ENCODE measurements at places on chromosomes 1 and 21.

DNA sequence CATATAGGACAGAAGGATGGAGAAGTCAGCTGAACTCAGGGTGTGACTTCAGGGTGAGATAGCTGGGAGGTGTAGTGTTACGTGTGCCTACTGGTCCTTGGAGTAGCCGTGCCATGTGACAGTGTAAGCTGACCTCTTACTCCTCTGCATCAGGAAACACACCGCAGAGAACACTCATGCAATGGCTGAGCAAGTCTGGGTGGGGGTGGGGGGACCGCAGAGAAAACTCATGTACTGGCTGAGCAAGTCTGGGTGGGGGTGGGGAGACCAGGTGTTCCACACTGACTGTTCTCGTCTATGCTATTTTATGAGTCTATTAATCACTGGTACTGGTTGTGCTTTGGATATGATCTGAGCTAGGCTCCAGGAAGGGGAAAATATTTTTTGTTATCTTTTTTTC is 233.1 kb downstream of the PAPPA2 start:
- DNase-seq = peak; percentile 97

- no peak for DNase-seq
These were observed 100.7 kb downstream of the KCTD3 start for GRCh38 chr1:215667761-215668160.

- peak; percentile 93 for DNase-seq
These were observed 484.1 kb upstream of the USP24 start for GRCh38 chr1:55699228-55699627.

DNA sequence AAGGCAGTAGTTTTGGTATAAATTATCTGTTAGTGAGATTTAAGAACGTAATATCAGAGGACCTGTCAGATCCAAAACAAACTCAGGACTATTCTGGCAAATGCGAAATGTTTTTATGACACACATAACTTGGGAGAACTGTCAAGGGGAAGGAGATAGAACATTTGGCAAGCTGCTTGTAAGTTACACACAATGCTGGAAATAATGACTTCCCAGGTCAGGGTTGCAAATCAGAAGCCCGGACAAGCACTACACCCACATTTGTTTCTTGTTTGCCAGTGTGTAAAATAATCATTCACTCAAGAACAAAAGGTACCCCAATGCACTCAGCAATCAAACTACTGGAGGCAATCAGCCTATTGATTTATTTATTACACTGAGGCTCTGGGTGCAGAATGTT is 354.7 kb downstream of the KCNH1 start:
- DNase-seq = no peak

- peak; percentile 88 for DNase-seq
These were observed 70.6 kb upstream of the GJB5 start for GRCh38 chr1:34684266-34684665.

- no peak for DNase-seq
These were observed 179.4 kb downstream of the FMN2 start for GRCh38 chr1:240271081-240271480.

DNA sequence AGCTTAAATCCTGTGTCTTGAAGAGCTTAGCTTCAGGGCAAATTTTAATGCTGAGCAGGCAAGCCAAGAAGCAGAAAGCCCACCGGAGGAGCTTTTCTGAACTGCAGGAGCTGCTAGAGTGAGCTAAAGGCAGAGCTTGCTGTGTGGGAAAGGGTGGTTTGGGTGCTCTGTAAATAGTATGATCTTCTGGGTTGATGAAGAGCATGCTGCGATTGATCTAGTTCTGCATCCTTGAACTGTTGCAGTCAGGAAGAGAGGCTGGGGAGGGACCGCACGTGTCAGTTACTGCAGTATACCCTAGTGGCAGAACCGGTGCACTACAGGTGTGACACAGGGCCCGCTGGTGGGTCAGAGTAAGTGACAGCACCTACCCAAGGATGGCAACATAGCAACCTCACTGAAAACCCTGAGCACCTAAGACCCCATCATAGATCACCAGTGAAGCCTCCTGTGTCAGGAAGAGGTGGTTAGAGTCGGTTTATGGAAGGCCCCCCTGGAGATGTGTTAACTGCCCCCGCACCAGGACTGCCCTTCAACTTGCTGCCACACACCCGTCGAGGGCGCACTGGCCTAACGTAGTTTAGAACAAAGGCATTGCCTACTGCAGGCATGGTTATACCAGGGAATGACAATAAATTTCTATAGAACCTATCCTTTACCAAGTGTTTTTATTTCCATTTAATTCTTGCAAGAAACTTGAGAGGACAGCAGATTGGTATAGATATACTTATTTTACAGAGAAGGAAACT is 146.0 kb upstream of the KIAA0040 start:
- DNase-seq = peak; percentile 46

GRCh38 chr1:2912424-2913061 is 108.7 kb upstream of the ACTRT2 start:
- DNase-seq = no peak

GRCh38 chr1:113286156-113286555 is 104.2 kb upstream of the MAGI3 start:
- no peak for DNase-seq

GRCh38 chr1:24895511-24895910 is 34.6 kb downstream of the RUNX3 start:
- DNase-seq = no peak

DNA sequence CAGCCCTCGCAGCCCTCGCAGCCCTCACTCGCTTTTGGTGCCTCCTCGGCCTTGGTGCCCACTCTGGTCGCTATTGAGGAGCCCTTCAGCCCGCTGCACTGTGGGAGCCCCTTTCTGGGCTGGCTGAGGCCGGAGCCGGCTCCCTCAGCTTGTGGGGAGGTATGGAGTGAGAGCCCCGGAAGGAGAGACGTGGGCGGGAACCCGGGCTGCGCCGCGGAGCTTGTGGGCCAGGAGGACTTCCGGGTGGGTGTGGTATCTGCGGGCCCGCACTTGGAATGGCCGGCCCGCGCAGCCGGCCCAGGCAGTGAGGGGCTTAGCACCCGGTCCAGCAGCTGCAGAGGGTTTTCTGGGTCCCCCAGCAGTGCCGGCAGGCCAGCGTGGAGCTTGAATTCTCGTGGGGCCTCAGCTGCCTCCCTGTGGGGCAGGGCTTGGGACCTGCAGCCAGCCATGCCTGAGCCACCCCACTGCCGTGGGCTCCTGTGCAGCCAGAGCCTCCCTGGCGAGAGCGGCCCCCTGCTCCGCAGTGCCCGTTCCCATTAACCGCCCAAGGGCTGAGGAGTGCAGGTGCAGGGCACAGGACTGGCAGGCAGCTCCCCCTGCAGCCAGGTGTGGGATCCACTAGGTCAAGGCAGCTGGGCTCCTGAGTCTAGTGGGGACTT is 9.9 kb upstream of the CFHR2 start:
- no peak for DNase-seq

GRCh38 chr1:66951513-66951912 is 26.7 kb downstream of the MIER1 start:
- DNase-seq = no peak

- peak; percentile 83 for DNase-seq
These were observed 185.8 kb downstream of the MRPL39 start for GRCh38 chr21:25421321-25422028.

- DNase-seq = no peak
These were observed 12.0 kb downstream of the EGLN1 start for GRCh38 chr1:231410036-231410612.

DNA sequence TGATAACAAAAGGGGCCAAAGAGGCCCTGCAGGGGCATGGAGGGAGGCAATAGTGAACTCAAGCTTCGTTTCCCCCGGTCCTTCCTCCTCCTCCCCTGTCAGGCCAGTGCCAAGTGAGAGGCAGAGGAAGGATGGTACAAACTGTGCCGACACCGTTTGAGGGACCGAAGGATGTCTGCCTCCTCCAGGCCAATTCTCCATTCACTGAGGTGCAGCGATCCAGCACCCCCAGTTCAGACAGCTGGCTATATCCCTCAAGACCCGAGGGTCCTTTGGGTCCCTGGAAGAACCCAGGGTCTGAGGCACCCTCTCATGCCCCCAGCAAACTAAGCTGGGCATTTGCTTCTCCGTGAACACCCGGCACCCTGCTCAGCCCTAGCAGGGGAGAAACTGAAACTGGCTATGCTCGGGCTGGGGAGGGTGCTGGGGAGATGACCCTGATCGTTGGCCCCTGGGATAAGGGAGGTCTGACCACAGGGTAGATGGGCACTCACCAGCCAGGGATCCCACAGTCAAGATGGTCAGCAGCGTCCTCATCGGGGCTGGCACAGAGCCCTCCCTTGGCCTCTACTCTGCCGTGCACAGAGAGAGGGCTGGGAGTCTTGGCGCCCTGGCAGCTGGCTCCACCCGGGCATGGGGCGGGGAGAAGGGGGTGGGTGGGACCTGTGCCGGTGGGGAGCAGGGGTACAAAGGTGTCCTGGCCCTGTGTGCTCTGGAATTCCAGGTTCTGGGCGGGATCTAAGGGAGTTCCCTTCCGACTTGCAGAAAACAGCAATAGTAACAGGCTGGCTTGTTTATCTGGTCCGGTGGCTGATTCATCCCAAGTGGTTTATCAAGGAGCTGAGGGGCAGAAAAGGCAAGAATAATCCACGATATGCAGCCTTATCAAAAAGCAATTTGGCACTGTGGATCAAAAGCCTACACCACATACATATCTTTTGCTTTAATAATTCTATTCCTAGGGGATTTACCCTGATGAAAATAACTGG is at the start of gene IL22RA1:
IL22RA1 (minus strand) TSS at position 595 of the 989 bp plus-strand sequence; CDS start at position 537, 58 bp downstream.
- DNase-seq = peak; percentile 65

- no peak for DNase-seq
These were observed 426.7 kb upstream of the RUNX1 start for GRCh38 chr21:35475762-35476161.

- DNase-seq = no peak
These were observed 38.1 kb upstream of the SCYL3 start for GRCh38 chr1:169931795-169932231.

GRCh38 chr1:156064615-156065014 is 3.7 kb downstream of the RAB25 start:
- DNase-seq = no peak

GRCh38 chr1:240608707-240609106 is 3.2 kb downstream of the GREM2 start:
- DNase-seq = peak; percentile 58

DNA sequence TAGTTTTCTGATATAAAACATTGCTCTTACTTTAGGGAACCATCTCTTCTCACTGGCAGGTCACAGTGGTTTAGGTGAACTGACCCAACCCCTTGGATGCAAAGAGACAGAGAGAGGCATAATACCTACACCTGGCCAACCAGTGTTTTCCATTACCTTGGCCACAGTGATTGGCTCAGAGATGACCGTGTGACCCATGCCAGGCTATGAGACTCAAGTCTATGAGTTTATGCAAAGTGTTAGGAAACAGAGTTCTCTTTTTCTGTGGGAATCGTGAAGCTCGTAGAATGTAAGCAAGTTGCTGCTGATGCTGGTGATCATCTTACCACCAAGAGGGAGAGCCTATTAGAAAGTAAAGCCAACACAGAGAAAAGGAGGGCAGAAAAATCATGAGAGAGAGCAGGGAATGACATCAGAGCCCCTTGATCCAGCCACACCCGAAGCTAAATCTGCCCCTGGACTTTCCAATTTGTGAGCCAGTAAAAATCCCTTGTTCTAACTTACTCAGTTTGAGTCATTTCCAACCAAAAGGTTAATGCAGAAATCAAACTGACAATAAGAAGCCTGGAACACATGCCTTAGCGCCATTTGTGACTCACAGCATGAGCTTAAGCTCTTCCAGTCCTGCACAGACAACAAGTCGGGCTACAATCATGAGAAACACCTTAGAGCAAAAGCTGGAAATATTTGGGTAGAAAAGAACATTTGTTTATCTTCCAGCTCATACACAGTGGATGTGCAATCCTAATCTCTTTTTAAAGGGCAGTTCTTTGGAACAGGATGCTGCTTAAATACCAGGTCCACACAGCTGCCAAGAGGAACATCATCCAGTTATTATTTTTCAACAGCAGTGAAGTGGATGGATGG is 81.3 kb upstream of the KAZN start:
- DNase-seq = no peak

DNA sequence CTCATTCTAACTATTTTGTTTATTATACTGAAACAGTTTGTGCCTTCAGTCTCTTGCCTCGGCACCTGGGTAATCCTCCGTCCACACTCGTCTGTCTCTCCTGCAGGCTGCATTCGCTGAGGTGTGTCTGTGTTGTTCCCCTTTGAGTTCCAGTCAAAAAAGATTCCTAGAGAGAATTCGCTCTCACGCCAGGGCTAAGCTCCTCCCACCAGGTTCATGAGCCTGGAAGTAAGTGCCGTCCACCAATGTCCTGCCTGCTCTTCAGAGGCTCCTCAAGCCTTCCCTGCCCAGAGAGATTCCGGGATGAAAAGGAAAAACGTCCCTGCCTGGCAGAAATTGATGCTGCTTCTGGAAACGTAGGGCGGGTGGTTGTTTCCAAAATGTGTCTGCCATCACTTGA is 12.9 kb downstream of the KIAA2013 start:
- peak; percentile 83 for DNase-seq

GRCh38 chr21:14312871-14313270 is 70.1 kb downstream of the HSPA13 start:
- DNase-seq = no peak

- no peak for DNase-seq
These were observed 241.7 kb downstream of the SETD4 start for GRCh38 chr21:35818597-35818996.

GRCh38 chr1:50452700-50453099 is 29.5 kb upstream of the DMRTA2 start:
- no peak for DNase-seq

GRCh38 chr1:201954263-201955008 is 867 bp upstream of the TIMM17A start:
- DNase-seq = peak; percentile 51

DNA sequence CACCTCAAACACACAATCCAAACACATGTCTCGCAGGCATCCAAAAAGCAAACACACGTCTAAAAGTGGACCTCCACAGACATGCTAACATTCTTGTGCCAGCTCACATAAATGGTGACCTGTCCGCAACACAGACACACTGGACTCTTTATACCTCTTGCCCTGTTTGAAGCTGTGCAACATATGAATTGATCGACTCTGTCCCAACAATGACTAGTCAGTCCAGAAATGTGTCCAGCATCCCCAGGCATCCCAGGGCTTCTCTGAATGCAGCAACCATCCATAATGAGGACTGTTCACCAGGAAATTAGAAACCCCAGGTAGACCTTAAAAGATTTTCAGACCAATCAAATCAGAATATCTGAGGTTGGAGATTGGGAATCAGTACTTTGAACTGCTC is 3.2 kb downstream of the DDR2 start:
- DNase-seq = no peak

- DNase-seq = no peak
These were observed 88.2 kb downstream of the KAZN start for GRCh38 chr1:14686701-14687100.

GRCh38 chr21:25891596-25891995 is 156.8 kb downstream of the GABPA start:
- no peak for DNase-seq

- DNase-seq = no peak
These were observed 81.2 kb upstream of the ABCD3 start for GRCh38 chr1:94336991-94337390.

GRCh38 chr1:247415423-247416361 is at the start of gene NLRP3:
Gene NLRP3 (plus strand): TSS chr1:247416173. CDS start chr1:247418801, 2,628 bp downstream.
- DNase-seq = no peak

All from DMS53 (cell line).